CD4-positive, alpha-beta memory T cell (primary cell): ENCODE measurements at places on chromosomes 12 and 14. TPM values are rescaled to one million over a fixed set of nuclear protein-coding genes. Genes with fewer than 3 reads are reported as not detected.

DNA sequence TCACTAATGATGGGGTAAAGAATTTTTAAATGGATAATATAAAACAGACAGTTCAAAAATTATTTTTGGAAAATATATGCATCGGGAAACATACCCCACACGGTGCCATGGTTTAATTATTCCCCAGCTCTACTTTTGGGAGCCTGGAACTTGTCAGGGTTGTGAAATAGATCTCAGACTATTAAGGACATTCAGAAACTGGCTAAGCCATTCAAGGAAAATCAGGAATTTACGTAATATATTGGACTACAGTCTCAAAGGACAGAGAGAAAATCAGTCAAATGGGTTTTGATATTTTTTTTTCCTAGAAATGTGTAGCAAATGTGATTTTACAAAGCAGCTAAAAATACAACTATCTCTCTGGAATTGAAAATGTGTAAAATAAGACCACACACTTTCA, 57.6 kb upstream of the MON2 start:
- no peak for DNase-seq

GRCh38 chr14:95361373-95362137, 41.8 kb upstream of the CLMN start:
- DNase-seq = no peak

- no peak for DNase-seq
Measured at GRCh38 chr12:48986720-48987291, 8.7 kb downstream of the WNT1 start.

DNA sequence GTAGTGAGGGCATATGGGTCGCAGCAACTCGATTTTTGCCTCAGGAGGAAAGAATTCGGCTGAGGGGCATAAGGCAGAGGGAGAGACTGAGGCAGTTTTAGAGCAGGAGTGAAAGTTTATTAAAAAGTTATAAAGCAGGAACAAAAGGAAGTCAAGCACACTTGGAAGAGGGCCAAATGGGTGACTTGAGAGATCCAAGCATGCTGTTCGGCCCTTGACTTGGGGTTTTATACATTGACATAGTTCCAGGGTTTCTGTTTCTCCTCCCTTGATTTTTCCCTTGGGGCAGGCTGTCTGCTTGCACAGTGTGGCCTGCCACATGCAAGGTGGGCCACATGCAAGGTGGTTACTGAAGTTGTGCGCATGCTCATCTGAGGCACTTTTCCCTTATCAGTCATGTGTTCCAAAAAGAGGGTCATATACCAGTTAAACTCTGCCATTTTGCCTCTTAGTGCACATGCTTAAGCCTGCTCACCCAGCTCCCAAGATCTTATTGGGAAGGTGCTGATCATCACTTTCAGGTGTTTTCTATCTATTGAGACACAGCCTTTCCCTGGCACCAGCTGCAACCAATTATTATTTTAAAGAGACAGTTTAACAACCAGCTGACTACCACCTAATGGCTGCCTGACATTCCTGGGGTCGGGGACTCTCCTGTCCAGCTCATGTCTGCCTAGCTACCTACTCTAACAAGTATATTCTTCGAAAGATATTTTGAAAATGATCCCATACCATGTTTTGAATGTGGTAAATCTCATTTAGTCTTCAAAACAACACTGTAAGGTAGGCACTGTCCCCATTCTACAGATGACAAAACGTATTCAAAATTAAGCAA, 19.9 kb downstream of the PTGER2 start:
- no peak for DNase-seq

GRCh38 chr12:121866331-121866730, 7.7 kb upstream of the HPD start:
- no peak for DNase-seq

DNA sequence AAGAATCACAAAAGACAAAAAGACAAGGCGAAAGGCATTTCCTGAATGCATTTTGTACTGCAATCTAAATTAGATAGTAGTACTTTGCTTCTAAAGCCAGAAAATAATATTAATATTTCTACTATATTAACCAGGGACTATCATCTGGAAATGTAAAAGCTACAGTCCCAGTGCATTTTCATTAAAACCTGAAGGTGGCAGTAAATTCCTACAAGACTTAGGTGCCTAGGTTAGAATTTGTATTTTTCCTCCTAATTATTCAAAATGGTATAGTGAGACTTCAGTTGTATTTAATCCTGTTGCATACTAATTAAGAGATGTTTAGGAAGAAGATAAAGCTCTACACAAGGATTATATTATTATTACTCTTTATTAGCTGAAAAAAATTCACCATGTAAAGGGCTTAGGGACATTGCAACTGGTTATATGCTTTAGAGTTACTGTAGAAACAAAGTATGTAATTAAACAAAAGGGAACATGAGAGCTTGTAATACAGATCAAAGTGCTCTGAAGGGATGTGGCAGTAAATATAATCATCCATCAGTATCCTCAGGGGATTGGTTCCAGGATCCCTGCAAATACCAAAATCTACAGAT, 53.6 kb downstream of the BRMS1L start:
- DNase-seq = peak; percentile 16

DNA sequence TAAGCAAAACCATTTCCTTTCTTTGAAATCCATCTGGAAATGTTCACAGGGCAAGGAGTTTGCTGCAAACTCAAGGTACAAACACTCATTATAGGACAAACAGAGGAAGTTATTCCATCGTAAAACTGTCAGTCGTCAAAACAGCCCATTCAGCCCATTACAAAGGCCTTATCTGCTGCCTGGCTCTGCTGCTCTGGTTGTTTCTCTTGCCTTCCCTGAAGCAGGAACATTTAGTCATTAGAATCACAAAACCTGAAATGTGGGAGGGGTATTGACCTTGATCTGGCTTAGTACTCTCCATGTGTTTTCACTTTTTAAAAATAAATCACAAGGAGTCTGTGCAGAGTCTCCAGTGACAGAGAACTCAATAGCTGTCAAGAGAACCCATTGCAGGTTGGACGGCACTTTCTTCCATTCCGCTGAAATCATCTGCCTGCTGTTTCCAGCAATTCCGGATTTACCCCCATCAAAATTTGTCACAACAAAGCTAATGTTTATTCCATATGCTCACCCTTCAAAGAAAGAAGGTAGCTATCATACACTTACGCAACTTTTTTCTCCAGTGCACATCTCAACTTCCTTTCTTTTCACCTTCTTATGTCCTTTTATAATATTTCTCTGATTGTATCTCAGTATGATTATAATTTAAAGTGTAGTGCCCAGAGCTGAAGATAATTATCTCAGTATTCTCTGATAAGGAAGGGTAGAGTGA, 24.6 kb upstream of the ITPR2 start:
- no peak for DNase-seq

GRCh38 chr14:23605931-23606585, 27.5 kb upstream of the JPH4 start:
- no peak for DNase-seq

- no peak for DNase-seq
Measured at GRCh38 chr12:114392909-114393308, 13.0 kb downstream of the TBX5 start.

DNA sequence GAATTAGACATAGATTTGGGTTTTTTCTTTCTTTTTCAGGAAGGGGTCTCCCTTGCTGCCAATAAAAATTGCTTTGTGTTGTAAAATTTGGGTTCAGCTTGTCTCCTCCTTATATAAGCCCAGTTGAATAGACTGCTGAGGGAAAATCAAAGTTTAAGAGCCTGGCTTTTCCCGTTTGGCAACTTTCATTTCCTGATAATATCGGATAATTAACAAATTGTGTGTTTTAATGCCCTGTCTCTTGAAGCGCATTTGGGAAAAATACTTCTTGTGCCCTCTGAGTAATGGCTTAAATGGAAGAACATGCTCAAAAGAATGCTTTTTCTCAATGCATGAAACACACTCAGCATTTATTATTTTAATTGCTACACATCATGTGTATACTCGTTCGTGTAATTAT, 198.0 kb upstream of the DCN start:
- DNase-seq = no peak

DNA sequence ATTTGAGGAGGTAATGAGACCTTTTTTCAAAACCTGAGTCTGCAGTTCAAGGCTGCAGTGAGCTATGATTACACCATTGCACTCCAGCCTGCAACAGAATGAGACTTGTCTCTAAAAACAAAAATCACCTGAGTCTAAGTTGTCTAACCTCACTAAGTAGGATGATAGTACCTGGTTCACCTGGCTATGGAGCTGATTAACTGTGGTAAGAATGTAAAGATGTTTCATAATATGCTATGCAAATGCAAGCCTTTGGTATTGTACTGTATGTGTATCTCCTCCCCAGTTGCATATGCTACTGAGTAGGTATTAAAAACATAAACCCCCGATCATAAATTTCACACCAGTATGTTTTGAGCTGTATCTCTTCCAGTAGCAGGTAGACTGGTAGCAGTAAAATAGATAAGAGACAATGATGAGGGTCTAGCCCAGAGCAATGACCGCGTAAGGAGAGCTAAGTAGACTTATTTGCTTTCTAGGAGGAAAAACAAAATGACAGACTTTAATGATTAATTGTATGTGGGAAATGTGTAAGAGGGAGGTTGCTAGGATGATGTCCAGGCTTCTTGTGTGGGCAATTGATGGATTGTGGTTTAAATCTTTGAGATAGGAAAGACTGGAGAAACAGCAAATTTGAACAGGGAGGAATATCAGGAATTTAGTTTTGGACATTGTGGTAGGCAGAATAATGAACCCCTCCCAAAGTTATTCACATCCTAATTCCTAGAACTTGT, 41.6 kb upstream of the EGLN3 start:
- DNase-seq = no peak

GRCh38 chr14:23137813-23138535, 18.9 kb upstream of the CEBPE start:
- DNase-seq = no peak

DNA sequence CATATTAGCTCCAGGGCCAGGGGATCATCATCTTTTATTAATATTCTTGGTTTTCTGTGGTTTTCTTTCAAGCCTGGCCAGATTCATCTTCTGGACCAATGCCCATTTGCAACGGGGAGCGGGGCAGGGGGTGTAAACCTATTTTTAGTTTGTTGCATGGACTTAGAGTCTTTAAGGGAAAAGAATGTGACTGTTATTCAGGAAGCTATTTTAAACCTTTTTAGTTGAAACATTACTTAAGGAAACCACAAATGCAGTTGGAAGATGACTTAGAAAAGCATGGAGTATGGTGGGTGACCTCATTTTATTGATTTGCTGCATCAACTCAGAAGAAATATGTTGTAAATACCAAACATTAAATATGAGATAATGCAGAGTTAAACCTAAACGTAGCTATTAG, 368.4 kb upstream of the E2F7 start:
- DNase-seq = no peak

DNA sequence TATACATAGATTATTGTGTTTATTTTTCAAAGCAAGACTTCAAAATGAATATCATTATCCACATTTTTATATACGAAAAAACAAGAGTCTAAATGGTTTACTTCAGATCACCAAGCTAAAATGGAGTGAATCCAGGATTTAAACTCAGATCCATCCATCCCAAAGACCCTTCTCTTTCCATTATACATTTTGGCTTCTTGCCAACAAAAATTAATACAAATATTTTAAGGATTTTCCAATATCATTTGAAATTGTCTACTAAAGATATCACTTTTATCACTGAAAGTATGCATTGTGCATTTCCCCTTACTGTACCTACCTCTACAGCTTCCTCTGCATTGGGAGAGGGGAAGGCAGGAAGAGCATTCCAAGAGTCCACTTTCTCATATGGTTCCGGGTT, 541.2 kb downstream of the RPS29 start:
- no peak for DNase-seq

DNA sequence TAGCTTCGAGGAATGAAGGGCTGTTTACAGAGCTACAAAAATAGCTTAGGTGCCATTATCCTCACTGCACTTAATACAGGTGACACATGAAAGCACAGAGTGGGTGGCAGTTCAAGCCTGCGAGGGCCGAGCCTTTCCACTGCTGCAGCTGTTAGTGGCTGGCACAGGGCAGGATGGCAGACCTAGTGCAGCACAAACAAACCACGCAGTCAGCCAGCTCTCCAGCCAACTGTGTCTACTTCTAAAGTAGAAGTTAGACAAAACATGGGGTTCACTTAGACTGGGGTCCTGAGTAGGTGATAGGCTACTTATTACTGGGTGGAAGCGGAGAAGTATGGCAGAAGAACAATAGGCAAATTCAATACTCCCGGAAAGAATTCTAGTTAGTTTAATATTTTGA, 95.4 kb downstream of the DUSP16 start:
- peak; percentile 69 for DNase-seq

- no peak for DNase-seq
Measured at GRCh38 chr14:29892327-29892726, 35.3 kb downstream of the PRKD1 start.

- DNase-seq = no peak
Measured at GRCh38 chr14:69855180-69855832, 23.9 kb upstream of the SMOC1 start.

DNA sequence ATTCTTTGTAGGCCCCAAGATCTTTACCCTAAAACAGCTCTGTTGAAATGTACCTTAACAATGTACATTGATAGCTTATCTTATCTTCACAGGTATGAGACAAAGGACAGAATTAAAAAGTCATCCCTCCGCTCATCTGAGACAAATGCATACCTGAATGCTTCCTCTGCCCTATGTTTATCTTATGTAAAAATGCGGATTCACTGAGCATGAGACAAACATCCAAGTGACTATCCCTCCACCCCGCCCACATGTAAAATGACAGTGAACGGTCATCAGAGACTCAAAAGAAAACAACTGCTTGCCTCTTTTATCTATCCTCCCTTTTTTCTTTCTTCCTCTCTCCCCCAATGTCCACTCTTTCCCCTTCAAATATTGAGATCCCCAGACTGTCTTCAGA, 37.2 kb upstream of the ZNF740 start:
- no peak for DNase-seq

- DNase-seq = no peak
Measured at GRCh38 chr14:52412426-52412825, 98.3 kb downstream of the PTGER2 start.

SCNN1A gene
- total RNA-seq = 0.67 TPM

LRRC9 gene
- 0.47 TPM for total RNA-seq

TEAD4 gene
- total RNA-seq = not detected

PTPRR gene
- not detected for total RNA-seq

CCDC177 gene
- total RNA-seq = not detected

GPR132 gene
- total RNA-seq = 49.2 TPM

GALNT16 gene
- total RNA-seq = 0.06 TPM

FBLN5 gene
- 7.9 TPM for total RNA-seq

KLRB1 gene
- 62.2 TPM for total RNA-seq
